Small intestine (tissue), 16 donors: ENCODE measurements at places on chromosomes 13 and 19.

DNA sequence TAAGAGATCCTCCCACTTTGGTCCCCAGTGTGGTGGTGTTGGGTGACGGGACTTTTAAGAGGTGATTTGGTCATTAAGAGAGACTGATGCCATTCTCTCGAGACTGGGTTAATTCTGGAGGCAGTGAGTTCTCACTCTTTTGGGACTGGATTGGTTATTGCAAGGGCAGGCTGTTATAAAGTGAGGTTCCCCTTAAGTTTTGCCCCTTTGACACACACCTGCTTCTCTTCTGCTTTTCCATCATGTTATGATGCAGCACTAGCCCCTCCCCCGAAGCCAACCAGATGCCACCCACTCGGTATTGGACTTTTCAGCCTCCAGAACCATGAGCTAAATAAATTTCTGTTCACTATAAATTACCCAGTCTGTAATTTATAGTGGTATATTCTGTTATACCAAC lies 16.3 kb upstream of the GRAMD1A start:
- H3K27me3 ChIP-seq, result no peaks in the 10 kb centered on the region
- no peak for DNase-seq
- no peak overlapping the region for H3K4me3 ChIP-seq
- H3K36me3 ChIP-seq, result no peaks in the 10 kb centered on the region
- no peak overlapping the region for H3K27ac ChIP-seq

DNA sequence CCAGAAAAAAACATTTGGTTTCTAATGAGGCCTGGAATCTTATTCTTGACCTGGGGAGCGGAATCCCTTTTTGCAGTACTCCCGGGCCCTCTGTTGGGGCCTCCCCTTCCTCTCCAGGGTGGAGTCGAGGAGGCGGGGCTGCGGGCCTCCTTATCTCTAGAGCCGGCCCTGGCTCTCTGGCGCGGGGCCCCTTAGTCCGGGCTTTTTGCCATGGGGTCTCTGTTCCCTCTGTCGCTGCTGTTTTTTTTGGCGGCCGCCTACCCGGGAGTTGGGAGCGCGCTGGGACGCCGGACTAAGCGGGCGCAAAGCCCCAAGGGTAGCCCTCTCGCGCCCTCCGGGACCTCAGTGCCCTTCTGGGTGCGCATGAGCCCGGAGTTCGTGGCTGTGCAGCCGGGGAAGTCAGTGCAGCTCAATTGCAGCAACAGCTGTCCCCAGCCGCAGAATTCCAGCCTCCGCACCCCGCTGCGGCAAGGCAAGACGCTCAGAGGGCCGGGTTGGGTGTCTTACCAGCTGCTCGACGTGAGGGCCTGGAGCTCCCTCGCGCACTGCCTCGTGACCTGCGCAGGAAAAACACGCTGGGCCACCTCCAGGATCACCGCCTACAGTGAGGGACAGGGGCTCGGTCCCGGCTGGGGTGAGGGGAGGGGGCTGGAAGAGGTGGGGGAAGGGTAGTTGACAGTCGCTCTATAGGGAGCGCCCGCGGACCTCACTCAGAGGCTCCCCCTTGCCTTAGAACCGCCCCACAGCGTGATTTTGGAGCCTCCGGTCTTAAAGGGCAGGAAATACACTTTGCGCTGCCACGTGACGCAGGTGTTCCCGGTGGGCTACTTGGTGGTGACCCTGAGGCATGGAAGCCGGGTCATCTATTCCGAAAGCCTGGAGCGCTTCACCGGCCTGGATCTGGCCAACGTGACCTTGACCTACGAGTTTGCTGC lies at the start of gene ICAM4:
Gene ICAM4, plus strand, starts transcription at position 153 of the 935 bp plus-strand sequence. Its CDS starts 58 bp downstream, at position 211.
- peak within 1 kb of the TSS; percentile 9 for H3K4me3 ChIP-seq
- H3K4me1 ChIP-seq, result no peaks in the 10 kb centered on the region
- H3K27ac ChIP-seq, result no peak within 1 kb of the TSS
- peaks cover 20% of the 10 kb centered on the region for H3K27me3 ChIP-seq

GRCh38 chr13:38226496-38226895 lies 123.2 kb upstream of the UFM1 start:
- DNase-seq, result no peak
- H3K27me3 ChIP-seq, result no peaks in the 10 kb centered on the region
- no peaks in the 10 kb centered on the region for H3K4me1 ChIP-seq
- no peak overlapping the region for H3K27ac ChIP-seq
- H3K4me3 ChIP-seq, result no peak overlapping the region

- H3K27ac ChIP-seq, result no peak overlapping the region
- no peaks in the 10 kb centered on the region for H3K4me1 ChIP-seq
- H3K36me3 ChIP-seq, result peaks cover 8% of the 10 kb centered on the region
- no peaks in the 10 kb centered on the region for H3K27me3 ChIP-seq
- H3K4me3 ChIP-seq, result no peak overlapping the region
- DNase-seq, result peak; percentile 53
Measured at GRCh38 chr13:32267836-32268439, 47.2 kb downstream of the ZAR1L start.

GRCh38 chr13:48500652-48501197 lies 32.2 kb downstream of the RCBTB2 start:
- H3K27me3 ChIP-seq, result no peaks in the 10 kb centered on the region
- no peaks in the 10 kb centered on the region for H3K4me1 ChIP-seq
- no peak for DNase-seq
- H3K4me3 ChIP-seq, result no peak overlapping the region
- H3K36me3 ChIP-seq, result peaks cover 12% of the 10 kb centered on the region
